ENCODE measurements at places on chromosomes 5 and 9. TPM values are rescaled to one million over a fixed set of nuclear protein-coding genes. Genes with fewer than 3 reads are reported as not detected.

Gene PCDHA1
- total RNA-seq, result not detected

Gene CARD9
- 7.2 TPM for total RNA-seq

Gene FOXD1
- total RNA-seq, result 0.13 TPM

Gene IFNA2
- total RNA-seq, result not detected

Gene LCN15
- not detected for total RNA-seq

Gene CNTNAP3B
- total RNA-seq, result not detected

Data from activated T-helper 1 cell treated with anti-CD3 and anti-CD28 coated beads, Interleukin-12 subunit alpha, Interleukin-12 subunit beta, Interleukin-2, Interleukin-4 antibody, amounts not matched to agents 30 ng/mL and 10 ng/mL and 1 ng/mL, durations not matched to agents 14 hours and 24 hours and 36 hours (primary cell).